ENCODE measurements at places on chromosomes 6 and 20.

GRCh38 chr6:44680202-44680720 lies 292.8 kb downstream of the CDC5L start:
- DNase-seq: no peak

DNA sequence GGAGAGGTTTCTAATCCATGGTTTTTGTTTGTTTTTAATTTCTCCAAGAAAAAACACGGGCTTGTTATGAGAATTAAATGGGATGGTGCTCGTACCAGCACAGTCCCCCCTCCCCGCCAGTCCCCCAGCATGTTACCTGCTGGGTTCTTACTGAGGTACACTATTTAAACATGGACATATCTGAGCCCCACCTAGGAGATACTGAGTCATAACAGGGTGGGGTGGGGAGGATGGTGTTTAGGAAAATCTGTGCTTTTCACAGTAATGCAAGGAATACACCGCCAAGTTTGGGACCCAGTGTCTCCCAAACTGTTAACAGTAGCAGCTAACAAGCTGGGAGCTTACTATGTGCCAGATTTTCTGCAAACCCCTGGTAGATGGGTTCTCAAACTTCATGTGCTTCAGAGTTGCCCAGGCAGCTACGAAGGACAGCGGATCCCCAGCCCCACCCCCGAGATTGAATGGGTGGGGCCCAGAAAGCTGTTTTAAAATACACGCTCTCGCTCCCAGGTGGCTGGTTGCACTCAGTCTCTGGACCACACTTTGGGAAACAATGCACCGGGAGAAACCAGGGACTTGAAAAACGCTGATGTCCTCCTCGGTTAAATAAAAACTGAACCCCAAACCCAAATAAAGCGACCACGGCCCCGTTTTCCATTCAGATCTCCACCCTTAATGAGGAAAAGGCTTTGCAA lies 995 bp downstream of the ZFP64 start:
- DNase-seq: no peak

- no peak for DNase-seq
Measured at GRCh38 chr6:87210979-87211378, 55.6 kb downstream of the ZNF292 start.

DNA sequence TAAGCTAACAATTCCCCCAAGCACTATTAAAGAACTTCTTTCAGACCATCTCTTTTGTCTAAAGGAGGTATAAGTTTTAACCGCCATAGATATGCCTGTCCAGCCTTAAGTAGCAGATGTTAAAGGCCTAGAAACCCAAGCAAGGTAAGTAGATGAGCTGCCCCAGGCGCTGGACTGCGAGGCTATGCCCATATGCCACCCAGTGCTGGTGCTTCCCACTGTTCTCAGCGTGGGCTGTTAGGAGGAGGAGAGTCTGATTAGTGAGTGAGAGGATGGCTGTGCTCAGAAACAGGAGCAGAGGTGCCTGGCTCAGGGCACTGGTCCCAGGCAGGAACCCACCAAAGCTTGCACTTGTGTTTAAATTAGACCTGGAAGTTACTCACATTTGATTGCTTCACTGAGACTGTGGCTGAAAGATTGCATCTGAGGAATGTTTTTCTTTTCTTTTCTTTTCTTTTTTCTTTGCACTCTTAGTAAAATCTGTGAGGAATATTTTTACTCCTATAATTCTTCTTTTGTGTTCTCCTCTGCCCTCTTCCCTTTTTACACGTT lies 32.2 kb downstream of the PRPH2 start:
- no peak for DNase-seq

DNA sequence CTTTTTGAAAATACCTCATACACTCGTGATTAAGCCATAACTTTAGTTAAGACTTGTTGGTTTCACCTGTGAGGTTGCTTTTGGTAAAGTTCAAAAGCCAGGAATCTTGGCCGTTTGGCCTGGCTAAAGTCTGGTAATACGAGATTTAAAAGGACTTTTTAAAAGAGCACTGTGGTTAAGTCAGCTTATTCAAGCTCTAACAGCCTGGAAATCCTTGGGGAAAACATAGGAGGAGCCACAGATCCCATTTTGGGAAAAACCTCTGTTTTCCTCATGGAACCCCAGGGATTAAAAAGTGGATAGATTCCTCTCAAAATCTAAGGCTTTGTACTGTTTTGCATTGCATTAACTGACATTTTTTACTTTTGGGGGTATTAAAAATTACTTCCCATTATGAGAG lies 13.7 kb upstream of the SLC22A16 start:
- DNase-seq: no peak

- no peak for DNase-seq
Measured at GRCh38 chr6:135295085-135295484, 114.0 kb downstream of the MYB start.

GRCh38 chr20:38076548-38076947 lies 43.0 kb downstream of the RPRD1B start:
- no peak for DNase-seq

DNA sequence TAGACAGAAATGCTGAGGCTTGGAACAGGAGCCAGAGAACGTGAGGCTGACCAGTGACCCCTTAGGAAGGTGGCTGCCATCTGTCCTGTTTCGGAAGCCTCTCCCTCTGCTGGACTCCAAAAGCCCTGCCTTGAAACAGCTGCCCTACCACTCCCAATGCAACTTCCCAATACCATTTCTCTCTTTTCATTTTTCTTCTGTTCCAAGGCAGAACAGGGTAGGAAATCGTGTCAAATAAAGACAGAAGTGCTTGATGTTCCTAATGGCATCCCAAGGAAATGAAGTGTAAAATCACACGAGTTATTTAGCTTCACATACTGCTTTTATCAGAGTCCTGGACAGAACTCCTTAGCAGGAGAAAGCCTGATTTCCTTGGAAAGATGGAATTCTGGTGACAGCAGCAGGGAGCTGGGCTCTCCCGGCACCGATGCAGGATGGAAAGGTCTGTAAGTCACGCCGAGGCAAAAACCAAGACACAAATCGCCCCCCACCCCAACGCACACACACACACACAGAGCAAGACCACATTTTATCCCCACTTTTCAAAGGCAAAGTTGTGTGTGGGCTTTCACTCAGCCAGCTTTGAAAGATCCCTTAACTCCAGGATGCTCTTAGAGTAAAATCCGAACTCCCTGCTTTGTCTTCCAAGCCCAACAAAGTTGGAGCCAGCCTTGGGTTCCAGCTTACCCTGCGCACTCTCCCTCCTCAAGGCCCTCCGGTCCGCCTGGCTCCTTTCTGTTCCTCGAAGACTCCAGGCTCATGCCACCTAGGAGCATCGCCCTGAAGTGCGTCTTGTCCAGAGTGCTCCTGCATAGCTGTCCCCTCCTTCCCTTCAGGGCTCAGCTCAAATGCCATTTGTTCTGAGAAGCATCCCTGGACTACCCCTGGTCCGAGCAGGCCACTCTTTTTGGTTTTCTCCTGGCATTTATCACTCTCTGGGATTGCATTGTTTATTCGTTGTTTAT lies 11.6 kb upstream of the STX16 start:
- DNase-seq: no peak

Data from lung (tissue), 17 donors.